ENCODE measurements at places on chromosomes 5 and 9.

DNA sequence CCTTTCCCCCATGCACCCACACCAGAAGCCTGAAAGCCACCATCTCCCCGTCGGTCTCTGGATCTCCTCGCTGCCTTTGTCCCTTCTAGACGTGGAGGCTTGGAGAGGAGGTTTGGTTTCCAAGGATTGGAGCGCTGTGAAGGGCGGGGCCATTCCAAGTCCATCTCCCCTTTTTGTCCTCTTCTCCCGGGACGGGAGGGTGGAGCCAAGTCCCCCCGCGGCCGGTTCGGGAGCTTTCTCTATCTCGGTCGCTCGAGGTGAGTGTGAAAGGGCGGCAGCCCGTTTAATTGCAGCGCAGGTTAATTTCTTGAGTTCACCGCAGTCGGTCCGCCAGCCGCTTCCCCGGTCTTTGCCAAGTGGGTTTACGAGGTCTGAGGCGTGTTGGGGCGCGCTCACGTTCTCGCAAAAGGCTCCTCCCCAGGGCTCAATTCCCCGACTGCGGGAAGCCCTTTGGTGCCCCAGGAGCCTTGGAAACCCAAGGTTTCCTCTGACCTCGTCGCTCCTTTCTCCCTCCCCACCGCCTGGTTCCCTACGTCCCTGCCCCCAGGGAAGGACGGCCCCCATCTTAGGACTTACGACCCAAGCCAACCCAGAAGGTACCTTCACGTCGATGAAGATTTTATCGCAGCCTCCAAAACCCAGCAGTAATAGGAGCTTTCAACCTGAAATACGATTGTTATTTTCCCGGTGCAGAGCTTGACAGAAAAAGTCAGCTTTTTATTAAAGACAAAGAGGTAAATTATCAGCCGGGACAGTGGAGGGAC, 2.8 kb upstream of the ZNF462 start:
- ATAC-seq, result no peak

- no peak for ATAC-seq
These were observed 9.4 kb upstream of the SLC6A7 start for GRCh38 chr5:150180241-150181026.

DNA sequence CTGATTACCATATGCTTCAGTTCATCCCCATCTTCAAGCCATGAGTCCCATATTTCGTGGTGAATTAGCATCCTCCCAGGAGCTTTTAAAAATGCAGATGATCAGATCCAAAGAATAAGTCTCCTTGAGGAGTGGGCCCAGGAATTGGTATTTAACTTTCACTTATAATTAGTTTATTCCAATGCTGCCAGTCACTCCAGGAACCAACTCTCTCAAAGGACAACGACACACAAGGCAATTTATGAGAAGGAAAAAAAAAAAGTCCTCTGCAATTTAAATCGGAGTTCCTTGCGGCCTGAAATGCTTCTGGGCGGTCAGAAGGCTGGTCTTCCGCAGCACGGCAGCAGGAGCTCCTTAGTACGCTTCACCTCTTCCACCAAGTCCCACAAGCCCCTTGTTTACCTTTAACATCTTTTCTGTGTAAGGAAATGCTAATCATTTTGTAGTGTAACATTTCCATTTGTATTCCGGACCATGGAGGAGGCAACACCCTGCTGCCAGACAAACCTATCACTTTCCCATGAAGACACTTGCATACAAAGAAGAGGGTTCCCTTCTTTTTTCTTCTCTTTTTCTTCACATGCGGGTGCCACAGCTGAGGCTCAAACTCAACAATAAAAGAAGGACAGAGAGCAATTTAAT, 16.3 kb upstream of the KCNV2 start:
- no peak for ATAC-seq

DNA sequence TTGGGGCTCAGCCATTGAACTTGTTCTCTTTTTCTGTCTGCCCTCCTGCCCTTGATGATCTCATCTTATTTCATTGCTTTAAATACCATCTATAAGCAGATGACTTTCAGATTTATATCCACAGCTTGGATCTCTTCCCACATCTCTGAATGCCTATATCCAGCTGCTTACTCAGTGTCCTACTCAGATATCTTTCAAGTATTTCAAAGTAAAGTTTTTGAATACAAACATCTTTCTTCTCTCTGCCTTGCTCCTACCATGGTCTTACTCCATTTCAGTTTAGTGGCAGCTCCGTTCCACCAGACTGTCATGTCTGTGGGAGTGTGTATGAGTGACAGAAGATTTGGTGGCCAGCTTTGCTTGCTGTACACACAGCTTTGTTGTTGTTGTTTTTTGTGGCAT, 59.7 kb downstream of the ERBIN start:
- no peak for ATAC-seq

- ATAC-seq, result no peak
These were observed 11.5 kb downstream of the MAN2A1 start for GRCh38 chr5:109701252-109701651.

DNA sequence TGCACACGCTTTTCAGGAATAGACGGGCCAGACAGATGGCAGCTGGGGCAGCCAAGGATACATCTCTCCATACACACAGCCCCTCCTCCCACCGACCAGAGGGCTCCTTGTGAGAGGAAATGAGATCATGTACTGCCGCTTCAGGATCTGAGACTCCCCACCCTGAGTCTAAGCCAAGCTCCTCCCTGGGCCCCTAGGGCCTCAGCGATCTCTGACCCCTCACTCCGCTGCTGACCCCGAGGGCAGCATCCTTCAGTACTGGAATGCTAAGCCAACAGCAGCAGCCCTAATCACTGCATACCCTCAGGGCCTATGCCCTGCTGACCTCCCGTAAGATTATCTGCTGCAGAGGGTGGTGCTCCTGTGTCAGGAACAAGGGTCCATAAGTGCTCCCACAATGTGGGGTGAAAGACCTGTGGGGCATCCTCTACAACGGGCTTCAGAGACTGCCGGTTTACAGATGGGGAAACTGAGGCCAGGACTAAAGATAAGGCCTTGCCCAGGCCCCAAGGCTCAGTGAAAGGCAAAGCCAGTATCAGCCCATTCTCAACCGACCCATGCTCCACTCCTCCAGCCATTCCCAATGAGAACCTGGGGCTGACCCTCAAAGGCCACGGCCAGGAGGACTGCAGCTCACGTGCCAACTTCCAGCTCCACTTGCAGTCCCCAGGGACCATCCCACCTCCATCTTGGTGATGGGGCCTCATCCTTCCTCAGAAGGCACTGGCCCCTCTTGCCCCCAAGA, 37.5 kb downstream of the BICD2 start:
- ATAC-seq, result no peak

GRCh38 chr9:105416840-105417239, 31.0 kb upstream of the FSD1L start:
- no peak for ATAC-seq
